ENCODE measurements at places on chromosomes 1 and 21.

DNA sequence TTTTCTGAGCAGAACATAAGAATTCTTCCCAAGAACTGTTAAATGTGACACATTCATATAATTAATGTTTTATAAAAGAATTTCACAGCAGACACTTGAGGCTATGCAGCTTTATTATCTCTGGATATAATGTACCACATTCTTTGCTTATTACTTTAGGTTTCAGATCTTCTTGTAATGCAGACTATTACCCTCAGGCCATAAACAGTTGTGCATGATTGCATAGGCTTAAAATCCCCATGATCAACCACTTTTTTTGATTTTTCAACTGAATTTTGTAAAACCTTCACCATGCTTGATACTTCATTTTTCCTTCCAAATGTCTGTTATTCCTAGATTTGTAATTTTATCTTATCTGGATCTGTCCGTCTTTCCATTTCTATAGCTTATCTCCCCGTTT is 1355.7 kb downstream of the BRINP3 start:
- no peak for DNase-seq

DNA sequence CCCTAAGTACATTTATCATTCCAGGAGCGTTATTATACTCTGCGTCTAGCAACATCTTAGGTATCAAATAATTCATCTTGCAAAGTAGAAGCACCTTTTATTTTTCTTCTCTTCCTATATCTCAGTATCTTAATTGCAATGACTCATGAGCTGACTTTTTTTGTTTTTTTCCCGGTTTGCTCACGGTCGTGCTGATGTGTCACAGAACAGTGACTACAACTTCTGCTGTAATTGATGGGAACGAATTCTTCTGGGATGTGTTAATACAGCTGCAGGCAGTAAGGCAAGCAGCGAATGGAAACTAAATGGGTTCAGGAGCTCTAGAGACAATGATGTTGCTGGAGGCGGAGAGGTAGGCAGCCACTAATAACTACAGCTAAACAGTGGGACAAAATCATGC is 89.8 kb upstream of the TMPRSS15 start:
- no peak for DNase-seq

DNA sequence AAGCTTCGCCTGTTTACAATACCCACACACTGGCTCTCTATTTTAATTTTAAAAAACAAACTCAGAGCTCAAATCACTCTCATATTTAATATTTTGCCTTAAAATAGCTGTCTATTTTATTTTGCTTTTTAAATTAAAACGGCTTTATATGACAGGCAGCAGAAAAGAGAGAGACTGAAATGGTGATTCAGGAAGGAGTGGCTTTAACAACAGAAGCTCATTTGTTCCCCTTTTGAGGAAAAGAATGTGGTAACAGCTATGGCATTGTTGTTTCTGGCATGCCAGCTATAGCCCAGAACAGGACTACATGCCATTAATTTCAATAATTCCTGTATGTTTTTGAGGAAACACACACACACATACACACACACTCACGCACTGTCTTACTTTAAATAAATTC is 234.2 kb upstream of the PTBP2 start:
- DNase-seq = no peak

DNA sequence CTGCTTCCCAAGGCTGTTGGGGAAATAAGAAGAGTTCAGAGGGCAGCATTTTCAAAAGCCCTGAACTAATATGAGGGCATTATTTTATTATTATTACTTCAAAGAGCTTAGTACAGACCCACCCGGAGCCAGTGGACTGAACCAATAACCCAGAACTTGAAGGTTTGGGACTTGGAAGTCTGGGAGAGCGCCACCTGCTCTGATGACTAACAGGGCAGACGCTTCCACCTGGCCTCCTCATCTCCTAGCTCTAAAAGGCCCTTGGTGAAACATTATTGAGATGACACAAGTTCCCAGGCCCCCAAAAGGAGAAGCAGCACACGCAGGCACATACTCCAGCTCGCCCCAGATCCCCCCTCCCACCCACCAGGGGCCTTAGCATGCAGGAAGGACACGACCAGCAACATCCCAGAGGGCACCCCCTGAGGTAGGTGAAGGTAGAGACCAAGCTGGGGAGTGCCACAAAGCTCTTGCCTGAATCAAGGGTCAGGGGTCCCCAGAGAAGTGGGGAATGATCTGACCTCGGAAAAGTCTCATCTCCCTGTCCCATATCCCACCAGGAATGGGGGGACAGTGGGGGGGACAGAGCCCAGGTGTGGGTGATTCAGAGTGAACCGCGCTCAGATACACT is 1.3 kb downstream of the DLGAP3 start:
- DNase-seq = no peak

DNA sequence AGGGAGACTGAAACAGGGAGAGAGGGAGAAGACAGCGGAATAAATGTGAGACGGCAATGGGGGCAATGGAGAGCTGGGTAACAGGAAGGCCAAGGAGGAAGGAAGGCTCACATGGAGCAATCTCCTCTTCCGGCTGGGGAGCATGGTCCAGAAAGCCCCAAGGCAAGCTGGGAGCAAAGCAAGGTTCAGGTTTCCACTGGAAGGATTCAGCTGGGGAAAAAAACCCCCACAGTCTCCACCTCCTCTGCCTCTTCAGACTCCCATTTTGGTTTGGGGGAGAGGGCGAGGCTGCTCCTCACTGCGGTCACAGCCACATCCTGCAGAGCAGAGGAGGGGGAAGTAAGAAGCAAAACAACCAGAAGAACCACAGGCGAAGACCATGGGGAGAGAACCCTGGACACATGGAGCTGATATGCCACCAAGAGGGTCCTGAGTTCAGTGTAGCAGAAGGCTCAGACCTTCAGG is 650 bp downstream of the TNFAIP8L2 start:
- no peak for DNase-seq

- peak; percentile 15 for DNase-seq
Measured at GRCh38 chr1:25031966-25032667, 102.0 kb upstream of the RUNX3 start.

GRCh38 chr1:210236386-210236839 is 3.8 kb downstream of the SERTAD4 start:
- DNase-seq = no peak

- DNase-seq = no peak
Measured at GRCh38 chr1:156230473-156230837, 11.5 kb upstream of the BGLAP start.

DNA sequence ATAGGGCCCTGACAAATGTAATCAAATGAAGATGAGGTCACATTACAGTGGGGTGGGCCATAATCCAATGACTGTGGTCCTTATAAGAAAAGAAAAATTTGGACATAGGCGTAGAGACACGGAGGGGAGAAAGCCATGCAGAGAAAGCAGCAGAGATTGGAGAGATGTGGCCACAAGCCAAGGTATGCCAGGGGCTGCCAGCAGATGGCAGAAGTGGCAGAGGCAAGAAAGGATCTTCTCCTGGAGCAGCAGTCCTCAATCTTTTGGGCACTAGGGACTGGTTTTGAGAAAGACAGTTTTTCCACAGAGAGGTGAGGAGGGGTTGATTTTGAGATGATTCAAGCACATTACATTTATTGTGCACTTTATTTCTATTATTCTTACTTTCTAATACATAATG is 355.1 kb downstream of the NPHP4 start:
- no peak for DNase-seq
